ENCODE measurements at places on chromosomes 2 and 18.

- DNase-seq, result no peak
Measured at GRCh38 chr18:56431551-56431950, 206.8 kb downstream of the TXNL1 start.

DNA sequence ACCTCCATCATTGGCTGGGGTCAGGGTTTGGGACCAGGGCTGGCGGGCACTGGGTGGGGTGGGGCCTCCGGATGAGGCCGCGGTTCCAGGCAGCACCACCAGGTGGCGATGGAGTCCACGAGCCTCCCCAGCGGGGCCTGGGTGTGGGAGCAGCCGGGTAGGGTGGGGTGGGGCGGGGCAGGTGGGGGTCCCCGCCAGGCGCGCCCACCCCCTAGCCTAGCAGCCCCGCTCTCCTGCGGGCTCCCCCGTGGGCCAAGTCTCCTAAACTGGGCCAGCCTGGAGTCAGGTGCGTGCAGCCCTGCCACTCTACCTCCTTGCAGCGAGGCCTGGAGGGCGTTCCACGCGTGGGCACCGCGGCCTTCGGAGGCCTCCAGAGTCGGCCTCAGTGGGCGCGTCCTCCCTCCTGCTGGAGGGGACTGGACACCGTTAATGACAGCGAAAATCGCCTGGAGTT, 187.5 kb downstream of the TWIST2 start:
- peak; percentile 86 for DNase-seq

DNA sequence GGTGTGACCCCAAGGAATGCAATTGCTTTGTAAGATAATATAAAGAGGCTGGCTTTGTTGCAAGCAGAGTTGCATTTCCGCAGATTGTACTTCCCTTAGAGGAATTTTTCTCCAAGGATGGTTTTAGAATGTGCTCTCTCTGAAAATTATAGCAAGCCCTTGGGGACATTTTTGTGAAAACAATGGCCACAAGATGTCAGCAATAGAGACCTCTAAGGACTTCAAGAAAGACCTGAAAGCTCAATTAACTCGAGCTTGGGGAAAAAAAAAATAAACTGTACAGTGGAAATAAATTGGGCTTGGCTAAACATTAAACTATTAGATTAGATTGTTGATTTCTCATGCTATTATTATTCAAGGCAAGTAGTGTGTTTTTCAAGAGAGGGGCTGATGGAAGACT, 81.3 kb upstream of the KYNU start:
- no peak for DNase-seq

GRCh38 chr2:49836017-49836416, 681.7 kb upstream of the FSHR start:
- DNase-seq, result no peak

DNA sequence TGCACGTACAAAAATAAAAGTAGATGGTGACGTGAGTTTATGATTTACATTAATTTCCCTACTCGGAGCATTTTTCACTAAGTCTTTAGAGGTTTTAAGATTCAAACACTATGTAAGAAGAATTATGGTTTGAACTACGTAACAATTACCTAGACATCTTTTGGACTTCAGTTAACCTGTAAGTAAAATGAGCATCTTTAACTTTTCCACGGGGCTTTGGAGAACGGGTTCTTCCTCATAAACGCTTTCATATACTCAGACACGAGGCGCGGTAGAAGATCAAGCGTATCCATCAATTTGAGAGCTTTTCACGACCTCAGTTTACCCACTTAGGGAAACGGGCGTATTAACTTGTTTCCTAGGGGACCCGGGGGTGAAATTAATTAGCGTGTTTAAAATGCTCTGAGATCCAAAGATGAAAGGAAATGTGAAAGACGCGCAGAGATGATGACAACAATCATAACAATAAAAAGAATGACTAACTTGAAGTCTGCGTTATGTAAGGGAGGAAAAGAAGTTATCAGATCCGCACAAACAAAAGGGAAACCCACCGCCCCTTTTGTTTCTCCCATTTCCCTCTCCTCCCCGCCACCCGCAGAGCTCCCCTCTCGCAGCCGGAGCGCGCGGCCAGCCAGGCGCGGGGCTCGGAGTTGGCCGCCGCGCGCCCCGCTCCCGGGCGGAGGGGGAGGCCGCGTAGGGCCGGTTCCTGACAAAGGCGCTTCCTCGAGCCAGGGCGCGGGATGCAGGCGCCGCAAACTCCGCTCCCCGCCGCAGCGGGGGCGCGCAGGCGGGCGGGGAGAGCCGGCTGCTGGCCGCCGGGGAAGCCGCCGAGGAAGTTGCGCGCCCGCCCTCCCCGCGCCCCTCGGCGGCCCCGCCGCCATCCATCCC, 807 bp downstream of the PELI1 start:
- DNase-seq, result peak; percentile 51

DNA sequence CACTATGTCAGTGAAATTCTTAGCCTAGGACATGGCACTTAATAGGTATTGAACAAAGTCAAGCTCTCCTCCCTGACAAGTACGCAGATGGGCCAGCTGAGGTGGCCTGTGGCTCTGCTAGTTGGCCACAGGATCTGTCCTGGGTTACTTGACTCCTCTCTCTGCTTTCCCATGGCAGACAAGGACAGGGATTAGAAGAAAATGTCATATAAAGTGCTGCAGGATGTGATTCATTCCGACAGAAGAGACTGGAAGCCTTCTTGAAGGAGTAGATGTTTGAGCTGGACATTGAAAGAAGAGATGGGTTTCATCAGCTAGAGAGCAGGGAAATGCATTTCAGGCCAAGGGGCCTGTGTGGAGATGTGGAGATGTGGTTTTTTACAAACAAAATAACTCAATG, 46.7 kb downstream of the SMAD7 start:
- no peak for DNase-seq

- DNase-seq, result no peak
Measured at GRCh38 chr18:12005538-12006487, 24.5 kb downstream of the IMPA2 start.

- no peak for DNase-seq
Measured at GRCh38 chr2:7119132-7119835, 202.1 kb downstream of the RNF144A start.

DNA sequence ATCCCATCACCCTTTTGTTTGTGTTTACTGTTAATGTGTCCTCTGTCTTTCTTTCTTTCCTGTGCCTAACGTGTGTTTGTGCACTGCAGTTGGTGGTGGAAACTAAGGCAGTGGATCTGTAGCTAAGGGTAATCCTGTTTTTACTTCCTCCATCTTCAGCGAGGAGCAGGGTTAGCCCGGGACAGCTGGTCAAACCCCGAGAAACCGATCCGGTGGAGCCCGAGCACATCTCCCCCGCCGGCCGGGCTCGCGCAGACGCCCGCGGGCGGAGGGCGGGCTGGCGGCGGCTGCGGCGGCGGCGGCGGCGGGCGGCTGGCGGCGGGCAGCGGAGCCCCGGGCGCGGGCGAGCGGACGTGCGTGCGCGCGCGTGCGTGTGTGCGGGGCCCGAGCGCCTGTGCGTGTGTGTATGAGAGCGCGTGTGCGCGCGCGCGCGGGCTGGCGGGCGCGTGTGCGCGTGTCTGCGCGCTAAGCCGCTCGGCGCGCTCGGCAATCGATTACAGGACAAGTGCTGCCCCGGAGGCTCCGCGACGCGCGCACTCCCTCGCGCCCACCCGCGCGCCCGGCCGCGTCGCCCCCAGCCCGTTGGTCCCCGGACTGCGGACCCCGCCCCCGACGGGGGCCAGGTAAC, at the start of gene IKZF2:
IKZF2 (minus strand) TSS at position 176 of the 628 bp plus-strand sequence. CDS start 2,983 bp downstream, outside the sequence.
- peak; percentile 84 for DNase-seq

- no peak for DNase-seq
Measured at GRCh38 chr2:100216015-100216414, 73.6 kb upstream of the AFF3 start.

DNA sequence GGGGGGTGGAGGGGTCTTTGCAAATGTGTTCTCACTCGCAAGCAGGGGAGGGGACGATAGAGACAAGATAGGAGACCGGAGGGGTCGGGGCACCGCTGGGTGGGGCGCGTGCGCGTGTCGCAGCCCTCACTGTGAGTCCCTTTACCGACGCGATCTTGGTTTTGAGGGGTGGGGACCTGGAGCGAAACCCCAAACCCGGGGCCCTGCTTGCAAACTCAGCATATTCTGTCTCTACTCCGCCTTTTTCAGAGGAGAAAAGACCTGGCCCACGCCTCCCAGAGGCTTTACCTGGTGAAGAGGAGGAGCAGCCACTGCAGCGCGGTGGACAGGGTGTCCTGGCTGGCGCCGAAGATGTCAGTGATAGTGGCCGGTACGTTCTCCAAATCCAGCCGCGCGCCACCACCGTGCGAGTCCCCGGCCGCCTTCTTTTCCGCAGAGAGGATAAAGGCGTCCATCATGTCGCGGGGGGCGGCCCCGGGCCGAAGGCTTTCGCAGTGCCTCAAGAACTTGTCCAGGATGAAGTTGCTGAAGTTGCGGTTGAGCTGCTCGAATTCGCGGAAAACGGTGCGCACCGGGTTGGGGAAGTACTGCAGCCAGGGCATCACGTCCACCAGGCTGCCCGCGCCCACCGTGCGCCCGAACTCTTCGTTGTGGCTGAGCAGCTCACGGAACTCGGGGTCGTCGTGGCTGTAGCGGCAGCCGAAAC, 1.7 kb downstream of the CYP1B1 start:
- DNase-seq, result no peak

- no peak for DNase-seq
Measured at GRCh38 chr2:233676046-233676445, 4.3 kb downstream of the UGT1A9 start.

GRCh38 chr2:239881561-239882320, 143.4 kb downstream of the NDUFA10 start:
- DNase-seq, result no peak

DNA sequence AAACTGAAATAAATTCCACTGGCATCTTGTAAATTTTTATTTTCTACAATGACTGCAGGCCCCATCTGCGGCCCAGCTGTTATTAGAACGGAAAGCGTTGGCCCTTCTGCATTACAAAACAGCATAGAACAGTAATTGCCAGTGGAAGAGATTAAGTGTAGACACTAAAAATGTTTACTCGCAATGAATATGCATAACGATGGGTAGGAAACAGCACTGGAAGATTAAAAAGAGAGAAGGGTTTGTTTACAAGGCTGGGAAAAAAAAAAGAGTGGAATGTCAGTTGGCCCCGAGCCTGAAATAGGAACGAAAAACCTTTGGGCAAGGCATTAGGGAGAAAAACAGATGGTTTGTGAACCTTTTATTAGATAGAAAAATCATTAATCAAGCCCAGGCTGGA, 275.9 kb upstream of the TCF4 start:
- no peak for DNase-seq

DNA sequence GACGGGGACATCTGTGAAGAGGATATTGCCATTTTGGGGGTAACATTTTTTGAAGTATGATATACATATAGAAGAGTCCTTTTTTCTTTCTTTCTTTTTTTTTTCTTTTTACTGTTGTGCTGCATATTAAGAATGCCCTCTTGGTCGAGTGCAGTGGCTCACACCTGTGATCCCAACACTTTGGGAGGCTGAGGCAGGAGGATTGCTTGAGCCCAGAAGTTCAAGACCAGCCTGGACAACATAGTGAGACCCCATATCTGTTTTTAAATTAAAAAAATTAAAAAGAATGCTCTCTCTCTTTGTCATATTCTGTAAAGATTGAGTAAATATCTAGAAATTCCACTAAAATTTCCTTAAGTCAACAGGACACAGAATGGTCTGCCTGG, 3.6 kb downstream of the SH2D6 start:
- DNase-seq, result no peak

DNA sequence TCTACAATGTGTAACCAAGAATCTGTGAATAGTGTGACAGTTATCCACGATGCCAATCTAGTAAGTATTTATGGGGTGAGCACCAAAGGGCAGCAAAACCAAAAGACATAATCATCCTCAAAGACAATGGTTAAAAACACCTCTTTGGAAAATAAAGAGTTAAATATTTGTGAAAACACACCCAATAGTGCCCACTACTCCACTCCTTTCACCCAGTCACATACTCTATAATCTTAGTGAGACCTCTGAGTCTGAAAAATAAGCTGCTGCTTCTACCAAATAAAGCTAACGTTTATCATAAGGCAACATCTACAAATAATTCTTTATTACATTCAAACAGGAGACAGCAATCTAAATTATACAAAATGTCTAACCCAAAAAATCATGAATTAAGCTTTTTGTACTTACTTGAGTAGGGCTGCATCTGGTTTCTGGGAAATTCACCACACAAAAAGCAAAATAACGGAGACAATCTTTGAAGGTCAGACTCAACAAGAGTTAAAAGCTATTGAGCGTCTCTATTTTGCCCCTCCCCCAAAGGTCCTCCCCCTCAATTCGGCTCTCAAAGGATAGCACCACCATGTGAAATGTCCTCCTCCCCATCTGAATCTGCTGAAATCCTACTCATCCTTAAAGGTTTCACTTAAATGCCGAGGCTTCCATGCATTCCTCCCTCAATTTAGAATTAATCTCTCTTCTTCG, 2.0 kb downstream of the RAPH1 start:
- DNase-seq, result no peak

GRCh38 chr2:154692927-154693326, 5.6 kb upstream of the KCNJ3 start:
- DNase-seq, result no peak

DNA sequence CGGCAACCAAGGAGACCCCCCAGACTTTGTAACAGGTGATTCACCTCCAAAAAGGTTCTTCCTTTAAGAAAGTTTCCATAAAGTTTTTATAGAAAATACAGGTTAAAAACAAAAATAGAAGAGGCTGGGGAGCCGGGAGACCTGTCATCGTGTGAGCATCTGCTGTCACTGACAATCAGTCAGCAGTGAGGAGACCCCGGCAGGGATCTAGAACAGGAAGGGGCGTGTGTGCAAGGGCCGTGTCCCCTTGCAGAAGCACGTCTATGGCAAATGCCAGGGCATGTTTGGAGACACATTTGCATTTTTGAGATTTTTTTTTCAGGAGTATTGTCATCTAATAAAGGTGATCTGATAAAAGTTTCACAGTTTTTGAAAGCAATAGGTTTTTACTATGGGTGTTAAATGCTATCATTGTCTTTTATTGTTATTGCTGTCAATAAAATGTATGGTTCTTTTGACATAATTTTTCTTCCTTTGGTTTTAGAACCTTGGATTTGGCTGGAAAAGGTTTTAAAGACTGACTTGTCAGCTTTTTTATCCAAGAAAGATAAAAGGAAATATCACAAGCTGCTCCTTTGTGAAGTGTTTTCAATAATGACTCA, 52.1 kb downstream of the MTCL1 start:
- DNase-seq, result no peak

DNA sequence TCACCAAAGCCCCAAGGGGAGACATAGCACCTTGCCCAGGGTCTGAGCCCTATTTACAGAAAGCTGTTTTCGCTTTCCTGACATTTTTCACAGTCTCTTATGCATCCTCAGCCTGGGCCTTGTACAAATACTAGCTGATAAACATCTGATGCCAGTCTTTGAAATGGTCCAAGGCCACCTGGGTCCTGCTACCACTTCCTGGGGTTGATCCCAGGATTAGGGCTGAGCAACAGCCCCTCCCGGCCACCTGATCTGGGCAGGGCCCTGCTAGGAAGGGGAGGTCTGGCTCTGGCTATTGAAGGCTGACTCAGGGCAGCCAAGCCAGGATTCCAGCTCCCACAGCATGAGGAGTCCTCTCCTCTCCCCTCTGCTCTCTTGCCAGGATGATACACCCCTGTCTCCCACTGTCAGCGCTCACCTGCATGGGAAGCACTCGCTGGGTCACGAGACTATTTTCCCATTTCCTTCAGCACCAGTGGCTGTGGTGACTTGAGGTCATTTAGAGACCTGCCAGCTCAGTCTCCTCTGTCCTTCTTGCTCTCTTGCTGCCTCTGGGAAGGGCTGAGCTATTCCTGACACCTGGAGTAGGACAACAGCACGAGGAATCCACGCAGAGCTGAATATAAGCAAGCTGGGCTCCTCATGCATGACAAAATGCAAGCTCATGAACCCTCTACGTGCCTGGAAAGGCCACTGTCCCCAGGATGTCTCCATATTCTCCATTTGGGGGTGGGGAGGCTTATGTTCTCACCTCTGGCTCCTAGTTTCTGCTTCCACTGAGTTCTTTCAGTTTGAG, 53.0 kb upstream of the LGALSL start:
- DNase-seq, result no peak
